Fibroblast of lung (primary cell): ENCODE measurements at places on chromosomes 2 and 18. TPM values are rescaled to one million over a fixed set of nuclear protein-coding genes. Genes with fewer than 3 reads are reported as not detected.

GRCh38 chr2:65969161-65969560 lies 465.8 kb upstream of the MEIS1 start:
- DNase-seq: no peak

- no peak for DNase-seq
These were observed 118.4 kb upstream of the TPO start for GRCh38 chr2:1294900-1295299.

DNA sequence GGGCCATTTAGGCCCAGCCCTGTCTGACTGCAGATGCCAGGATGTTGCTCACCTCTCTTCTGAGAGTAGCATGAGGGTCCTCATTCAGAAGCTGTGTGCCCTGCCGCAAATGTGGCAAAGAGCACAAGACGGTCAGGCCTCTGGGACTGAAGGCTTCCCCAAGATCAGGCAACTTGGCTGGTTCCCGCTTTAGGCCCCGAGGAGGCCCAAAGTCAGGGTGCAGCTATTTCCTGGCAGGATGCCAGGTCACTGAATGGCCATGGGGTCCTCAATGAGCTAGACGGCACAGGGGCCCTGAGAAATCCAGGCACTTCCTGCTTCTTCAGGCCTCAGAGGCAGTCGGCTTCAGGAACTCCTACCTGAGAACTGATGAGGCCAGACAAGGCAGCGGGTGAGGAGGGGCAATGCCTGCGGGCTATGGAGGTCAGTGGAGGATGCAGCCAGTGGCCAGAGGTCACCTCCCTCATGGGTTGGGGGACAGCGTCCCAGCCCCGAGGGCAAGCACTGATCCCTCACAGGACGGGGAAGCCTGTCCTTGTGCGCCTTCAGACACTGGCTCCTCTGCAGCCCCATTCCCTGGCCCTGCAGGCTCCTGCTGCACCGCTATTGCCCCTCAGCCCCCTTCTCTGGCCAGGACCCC lies 44.9 kb downstream of the LMAN2L start:
- no peak for DNase-seq

DNA sequence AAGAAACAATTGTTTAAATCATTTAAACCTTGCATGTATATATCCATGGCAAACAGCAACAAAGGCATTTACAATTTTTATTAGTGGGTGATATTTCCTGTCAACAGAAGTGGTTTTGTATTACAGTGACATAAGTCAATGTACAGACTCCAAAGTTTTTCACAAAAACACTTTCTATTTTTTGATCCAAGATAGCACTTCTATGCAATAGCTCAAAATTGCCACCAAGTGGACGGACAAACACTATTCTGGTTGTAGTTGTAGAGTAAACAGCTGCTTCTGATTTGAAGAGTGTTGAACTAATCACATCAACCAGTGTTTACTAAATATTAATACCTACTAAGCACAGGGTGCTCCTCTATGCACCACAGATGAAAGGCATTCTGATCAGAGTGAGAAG lies 421.4 kb downstream of the NCKAP5 start:
- DNase-seq: no peak

PAIP2B gene
- total RNA-seq: 1.2 and 1.5 TPM in 2 replicates

PLGLB1 gene
- 0.26 and 0.99 TPM in 2 replicates for total RNA-seq
